CD8-positive, alpha-beta T cell (primary cell): ENCODE measurements at places on chromosomes 11 and 22. TPM values are rescaled to one million over a fixed set of nuclear protein-coding genes. Genes with fewer than 3 reads are reported as not detected.

Gene C11orf91
- not detected for total RNA-seq

Gene OR8H2
- not detected for total RNA-seq

DNA sequence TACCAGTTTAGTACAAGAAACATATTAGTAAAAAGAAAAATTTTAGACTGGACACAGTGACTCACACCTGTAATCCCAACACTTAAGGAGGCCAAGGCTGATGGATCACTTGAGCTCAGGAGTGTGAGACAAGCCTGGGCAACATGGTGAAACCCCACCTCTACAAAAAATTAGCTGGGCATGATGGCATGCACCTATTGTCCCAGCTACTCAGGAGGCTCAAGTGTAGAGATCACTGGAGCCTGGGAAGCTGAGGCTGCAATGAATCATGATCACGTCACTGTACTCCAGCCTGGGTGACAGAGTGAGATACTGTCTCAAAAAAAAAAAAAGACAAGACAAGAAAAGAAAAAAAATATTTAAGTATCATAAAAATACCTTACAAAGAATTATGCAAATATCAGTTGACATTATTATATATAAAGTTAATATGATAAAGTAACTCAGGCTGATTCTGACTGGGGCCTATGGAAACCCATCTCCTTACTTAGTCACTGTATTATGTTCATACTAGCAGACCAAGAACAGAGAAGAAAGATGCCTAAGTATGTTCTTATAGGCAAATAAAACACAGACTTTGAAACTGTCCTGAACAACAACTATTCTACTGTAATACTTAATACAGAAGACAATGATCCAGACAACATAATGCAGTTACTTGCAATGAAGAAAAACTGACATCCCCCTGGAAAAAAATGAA is 27.3 kb downstream of the FAM168A start:
- DNase-seq, result no peak

GRCh38 chr11:95501761-95502266 is 270.8 kb upstream of the SESN3 start:
- no peak for DNase-seq

DNA sequence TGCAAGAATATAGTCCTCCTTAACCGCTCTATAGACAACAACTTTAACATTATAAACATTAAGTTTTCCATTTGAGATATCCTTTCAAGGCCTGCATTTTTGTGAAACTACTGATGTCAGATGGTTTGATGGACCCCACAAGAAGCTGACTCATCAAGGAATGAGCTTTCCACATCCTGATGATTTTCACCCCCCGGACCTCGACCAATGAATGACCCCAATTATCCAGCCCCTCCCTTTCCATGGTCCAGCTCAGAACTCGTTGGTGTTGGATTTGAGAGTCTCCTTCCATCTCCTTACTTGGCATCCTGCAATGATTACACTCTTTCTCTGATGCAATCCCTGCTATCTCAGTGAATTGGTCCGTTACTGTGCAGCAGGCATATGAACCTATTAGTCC is 31.8 kb upstream of the GUCY1A2 start:
- DNase-seq, result no peak

Gene MRGPRX3
- total RNA-seq, result not detected

GRCh38 chr11:11125618-11126017 is 227.4 kb downstream of the CSNK2A3 start:
- DNase-seq, result no peak

Gene OR10G8
- total RNA-seq, result not detected

Gene OR8J1
- not detected for total RNA-seq

Gene STARD10
- total RNA-seq, result 25.1 TPM

DNA sequence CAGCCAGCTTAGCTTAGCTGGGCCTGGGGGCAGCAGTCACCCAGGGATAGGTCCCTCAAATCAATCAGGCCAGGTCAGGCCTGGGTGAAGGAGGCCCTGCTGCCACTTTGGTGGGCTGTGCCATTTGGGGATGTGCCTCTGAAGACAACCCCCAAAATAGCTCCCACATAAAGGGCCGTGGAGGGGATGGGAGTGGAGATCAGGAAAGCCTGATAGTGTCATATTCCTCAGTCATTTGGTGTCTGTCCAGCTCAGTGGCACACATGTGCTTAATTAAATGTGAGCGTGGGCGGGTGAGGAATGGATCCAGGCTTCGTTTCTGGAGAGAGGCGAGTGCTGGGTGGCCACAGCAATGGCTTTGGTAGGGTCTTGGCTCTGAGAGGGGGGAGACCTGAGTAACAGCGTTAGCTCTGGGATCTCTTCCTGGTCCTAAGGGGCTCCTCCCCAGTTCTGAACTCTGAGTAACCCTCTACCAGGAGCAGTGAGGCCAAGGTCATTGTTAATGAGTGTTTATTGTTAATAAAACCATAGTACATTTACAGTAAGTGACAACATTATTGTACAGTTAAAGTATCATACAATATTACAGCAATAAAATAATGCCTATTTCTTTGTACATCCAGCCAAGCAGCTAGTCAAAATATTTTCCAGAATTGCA is 45.2 kb downstream of the NAT10 start:
- DNase-seq, result no peak

DNA sequence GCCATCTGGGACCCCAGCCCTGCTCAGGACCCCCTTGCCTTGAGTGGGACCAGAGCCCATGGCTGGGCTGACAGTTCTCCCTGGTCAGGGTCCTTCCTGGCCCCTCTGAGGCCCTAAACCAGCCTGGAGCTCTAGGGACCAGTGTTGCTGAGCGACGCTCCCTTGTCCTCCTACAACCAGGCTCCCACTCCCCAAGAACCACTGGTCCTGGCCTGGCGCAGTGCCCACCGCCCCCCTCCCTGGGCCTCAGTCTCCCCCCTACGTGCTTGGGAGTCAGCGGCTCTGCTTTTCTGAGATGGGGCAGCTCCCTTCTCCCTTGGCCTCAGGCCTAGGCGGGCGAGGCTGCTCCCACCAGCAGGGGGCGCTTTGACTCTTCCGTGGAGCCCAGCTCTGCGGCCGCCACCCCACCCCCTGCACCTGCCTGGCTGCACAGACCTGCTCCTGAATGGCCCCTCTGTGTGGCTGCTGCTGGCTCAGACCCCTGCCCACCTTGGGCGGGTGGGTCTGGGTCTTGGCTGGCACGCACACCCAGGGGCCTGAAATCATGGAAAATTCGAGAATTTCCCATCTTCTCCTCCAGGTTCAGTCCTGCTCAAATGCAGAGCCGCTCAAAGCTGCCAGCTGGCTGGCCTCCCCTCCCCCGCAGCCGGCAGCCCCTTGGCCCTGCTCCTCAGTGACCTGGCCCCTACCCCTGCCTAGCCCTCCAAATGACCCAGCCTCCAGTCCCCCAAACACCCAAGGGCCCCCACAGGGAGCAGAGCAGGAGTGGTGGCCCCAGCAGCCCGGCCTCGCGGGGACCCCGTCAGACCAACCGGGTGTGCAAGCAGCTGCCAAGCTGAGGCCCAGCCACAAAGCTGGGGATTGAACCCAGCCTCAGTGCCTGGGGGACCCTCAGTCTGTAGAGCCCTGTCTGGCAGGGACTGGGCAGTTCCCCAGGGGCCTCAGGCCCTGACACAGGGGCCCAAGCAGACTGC is 9.1 kb downstream of the PRR33 start:
- peak; percentile 89 for DNase-seq
